Stimulated activated CD4-positive, alpha-beta T cell treated with anti-CD3 and anti-CD28 coated beads, TNF-alpha, amount 100 ng/mL, for 48 hours (primary cell): ENCODE measurements at places on chromosomes 1 and 21.

- no peak for DNase-seq
Observed at GRCh38 chr1:78834201-78834741, 172.3 kb downstream of the ADGRL4 start.

DNA sequence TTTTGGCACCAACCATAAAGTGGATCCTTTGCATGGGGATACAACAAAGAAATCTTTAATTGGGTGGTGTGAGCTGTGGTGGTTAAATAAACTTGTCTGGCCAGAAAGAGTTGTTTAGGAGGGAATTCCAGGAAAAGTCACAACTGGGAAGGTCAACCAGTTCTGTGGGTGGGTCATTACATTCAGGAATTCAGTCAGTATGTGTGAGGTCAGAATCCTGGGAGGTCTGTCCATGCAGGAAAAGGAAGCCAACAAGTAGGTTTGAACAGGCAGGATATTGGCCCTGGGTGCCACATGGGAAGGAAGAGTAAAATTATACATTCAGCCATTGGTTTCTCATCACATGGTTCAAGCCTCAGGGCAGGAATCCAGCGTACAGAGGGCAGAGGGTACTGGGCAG is 162.3 kb upstream of the ADAMTS5 start:
- DNase-seq = no peak

- no peak for DNase-seq
Observed at GRCh38 chr1:24724345-24725208, 20.7 kb upstream of the CLIC4 start.

GRCh38 chr1:101233495-101233894 is 3.3 kb upstream of the S1PR1 start:
- no peak for DNase-seq

GRCh38 chr1:242017580-242018233 is 18.8 kb upstream of the MAP1LC3C start:
- DNase-seq = peak; percentile 17

- DNase-seq = no peak
Observed at GRCh38 chr1:98669355-98670296, 8.1 kb downstream of the SNX7 start.

- no peak for DNase-seq
Observed at GRCh38 chr1:161082483-161082882, 6.9 kb downstream of the NECTIN4 start.

DNA sequence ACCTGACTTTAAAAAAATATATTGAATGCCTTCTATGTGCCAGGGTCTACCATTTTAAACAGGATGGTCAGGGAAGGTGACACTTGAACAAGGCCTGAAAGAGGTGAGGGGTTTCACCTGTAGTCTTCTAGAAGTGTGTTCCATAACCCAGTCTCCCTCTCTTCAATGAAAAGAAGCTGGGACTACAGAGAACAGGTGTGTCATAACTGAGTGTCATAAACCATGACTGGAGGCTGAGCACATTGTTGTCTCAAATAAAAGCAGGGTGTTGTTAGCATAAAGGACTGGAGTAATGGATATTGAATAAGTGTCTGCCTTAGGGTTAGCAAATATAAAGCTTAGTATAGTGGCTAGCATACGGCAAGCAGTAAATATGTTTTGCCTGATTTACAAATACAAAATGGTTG is 65.4 kb downstream of the SYDE2 start:
- no peak for DNase-seq

DNA sequence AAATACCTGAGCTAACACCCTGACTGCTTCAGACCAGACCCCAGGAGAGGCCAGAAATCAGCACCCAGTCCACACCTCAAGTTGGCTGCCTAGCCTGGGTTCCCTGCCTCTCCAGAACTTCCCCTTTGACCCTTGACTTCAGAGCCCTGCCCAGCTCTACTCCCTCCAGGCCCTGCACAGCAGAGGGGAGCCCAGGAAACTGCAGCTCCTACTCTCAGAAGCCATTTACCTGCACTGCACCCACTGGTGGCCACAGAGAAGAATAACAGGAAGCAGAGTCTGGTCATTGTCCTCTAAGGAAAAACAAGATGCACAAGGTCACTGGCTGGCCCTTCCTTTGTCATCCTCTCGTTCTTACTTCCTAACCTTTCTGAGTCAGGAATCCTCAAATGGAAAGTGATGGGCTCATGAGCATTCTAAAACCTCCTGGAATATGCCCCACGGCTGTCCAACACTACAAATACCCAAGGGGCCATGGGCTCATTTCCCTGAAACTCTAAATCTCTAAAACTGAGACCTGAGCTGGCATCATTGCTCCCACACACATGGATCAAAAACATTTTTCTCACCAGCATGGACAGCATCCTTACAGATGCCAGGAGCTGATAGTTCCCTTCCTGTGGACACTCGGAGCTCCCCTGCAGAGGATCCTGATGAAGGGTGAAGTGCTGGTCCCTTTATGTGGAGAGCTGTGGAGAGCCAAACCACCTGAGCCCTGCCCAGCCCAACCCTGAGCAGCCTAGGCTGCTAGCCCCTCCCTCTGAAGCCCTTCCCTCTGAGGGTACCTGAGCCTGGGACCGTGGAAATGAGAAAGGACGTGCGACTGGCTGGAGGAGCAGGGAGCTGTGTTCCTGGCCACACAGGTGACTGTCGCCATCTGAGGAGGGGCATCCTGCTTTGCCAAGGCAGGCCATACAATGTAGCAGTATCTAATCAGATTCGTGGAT is at the start of gene ITLN2:
ITLN2 (minus strand) TSS at position 652 of the 947 bp plus-strand sequence; CDS start at position 584, 68 bp downstream.
- no peak for DNase-seq

GRCh38 chr1:61741711-61742619 is at the start of gene PATJ:
TSS of gene PATJ (plus strand) at chr1:61742480. CDS start at chr1:61762893, 20,413 bp downstream.
- peak; percentile 14 for DNase-seq

- DNase-seq = no peak
Observed at GRCh38 chr1:156433602-156434001, 64.6 kb downstream of the RHBG start.

GRCh38 chr1:247656221-247656875 is 23.2 kb downstream of the OR13G1 start:
- DNase-seq = no peak

DNA sequence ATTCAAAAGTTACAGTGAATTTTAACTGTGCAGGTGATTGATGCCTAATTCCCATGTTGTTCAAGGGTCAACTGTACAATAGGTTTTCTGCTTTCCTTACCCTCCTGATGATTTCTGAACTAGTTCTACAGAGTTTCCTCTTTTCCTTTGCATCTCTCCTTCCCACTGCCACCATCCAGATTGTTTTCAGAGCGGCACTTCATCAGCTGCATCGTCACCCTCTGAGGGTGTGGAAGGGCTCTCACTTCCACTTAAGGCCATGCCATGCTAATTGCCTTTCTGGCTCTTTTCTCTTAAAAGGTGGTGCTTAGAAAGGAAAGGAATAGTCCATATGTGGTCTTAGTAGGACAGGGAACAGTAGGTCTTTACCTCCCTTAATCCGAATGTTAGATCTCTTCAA is 39.1 kb downstream of the DISC1 start:
- no peak for DNase-seq

- peak; percentile 7 for DNase-seq
Observed at GRCh38 chr1:241423541-241424479, 66.8 kb upstream of the RGS7 start.

DNA sequence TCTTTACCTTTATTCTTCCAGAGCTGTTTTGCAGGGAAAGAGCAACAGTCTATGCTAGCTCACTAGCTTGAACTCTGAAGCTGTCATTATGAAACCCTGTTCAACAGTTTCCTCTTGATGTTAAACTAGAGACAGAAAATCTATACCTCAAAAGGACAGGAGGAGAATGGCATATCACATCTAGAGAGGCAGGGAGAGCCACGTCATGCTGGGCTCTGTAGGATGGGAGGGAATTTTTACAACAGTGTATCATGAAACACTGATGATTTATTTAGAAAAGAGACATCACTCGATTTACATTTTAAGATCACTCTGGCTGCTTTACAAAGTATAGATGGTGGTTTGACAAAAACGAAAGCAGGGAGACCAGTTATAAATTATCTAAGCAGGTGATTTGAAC is 224.9 kb upstream of the COA6 start:
- no peak for DNase-seq

DNA sequence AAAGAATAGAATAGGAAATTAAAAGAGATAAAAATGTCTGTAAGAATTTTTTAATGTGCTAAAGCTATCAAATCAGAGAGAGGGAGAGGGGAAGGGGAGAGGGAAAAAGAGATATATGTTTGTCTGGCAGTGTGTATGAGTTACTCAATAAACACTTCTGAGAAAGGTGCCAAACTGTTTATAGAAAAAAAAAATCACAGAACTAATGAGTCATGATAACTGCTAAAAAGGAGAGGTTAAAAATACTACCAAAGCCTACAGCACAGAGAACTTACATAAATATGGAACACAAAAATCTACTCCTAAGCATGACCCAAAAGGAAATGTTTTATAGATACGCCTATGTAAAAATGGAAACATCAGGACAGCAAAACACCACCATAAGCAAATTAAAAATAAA is 45.4 kb downstream of the SELENOF start:
- DNase-seq = no peak
